ENCODE measurements at places on chromosomes 5 and 9.

GRCh38 chr9:90891308-90892040 lies 89.9 kb downstream of the SYK start:
- no peak for DNase-seq

DNA sequence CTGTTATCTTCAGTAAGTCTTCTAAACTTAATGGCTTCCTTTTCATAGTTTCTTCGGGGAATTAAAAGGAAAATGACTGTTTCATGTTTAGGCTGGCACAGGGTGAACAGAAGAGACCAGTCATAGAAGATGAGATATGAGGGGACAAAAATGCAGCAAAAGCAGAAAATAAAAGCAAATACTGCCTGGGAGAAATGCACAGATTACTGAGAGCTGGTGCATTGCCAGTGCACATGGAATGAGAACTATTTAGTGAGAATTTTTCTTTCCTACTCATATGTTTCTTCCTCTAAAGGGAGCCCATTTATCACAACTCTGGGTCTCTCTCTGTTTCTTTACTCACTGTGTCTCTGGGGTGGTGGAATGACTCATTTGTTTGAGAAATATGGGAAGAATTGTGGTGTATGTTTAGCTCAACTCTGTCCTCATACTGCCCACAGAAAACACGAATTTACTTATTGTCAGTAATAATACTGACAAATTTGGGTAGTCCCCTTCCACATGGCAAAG lies 25.9 kb upstream of the ANKRD55 start:
- DNase-seq, result no peak

- DNase-seq, result no peak
Observed at GRCh38 chr5:86439593-86440110, 178.1 kb upstream of the COX7C start.

DNA sequence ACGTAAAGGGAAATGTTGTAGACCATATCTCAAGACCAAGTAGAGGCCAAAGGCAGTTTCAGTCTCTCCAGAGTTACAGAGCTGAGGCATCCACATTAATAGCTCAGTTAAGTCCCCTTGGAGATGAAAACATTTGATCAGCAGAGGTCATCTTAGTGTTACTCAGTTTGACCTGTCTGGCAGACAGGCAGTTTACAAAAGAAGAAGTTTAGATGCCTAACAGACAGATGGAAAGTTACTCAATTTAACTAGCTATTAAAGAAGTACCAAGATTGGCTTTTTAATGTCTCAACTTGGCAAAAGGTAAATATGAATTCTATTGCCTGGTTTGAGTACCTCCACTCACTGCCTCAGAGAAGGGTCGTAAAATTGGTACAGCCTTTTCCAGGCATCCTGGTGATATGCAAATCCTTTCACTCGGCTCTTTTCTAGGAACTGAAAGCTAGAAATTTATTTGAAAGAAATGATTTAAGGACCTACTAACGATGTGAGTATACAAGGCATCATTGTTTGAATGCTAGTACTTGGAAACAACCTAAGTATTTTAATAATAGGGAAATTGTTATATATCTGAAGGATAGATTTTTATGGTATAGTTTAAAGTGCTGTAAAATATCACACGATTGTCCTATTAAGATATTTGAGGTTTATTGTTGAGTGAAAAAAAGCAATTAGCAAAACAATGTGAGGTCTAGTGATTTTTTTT lies 14.8 kb downstream of the ACO1 start:
- DNase-seq, result no peak

GRCh38 chr9:94511134-94511954 lies 43.5 kb upstream of the PCAT7 start:
- no peak for DNase-seq

- no peak for DNase-seq
Observed at GRCh38 chr5:179257176-179257682, 88.0 kb downstream of the ADAMTS2 start.

GRCh38 chr9:101652601-101653175 lies 57.9 kb upstream of the PPP3R2 start:
- DNase-seq, result no peak

DNA sequence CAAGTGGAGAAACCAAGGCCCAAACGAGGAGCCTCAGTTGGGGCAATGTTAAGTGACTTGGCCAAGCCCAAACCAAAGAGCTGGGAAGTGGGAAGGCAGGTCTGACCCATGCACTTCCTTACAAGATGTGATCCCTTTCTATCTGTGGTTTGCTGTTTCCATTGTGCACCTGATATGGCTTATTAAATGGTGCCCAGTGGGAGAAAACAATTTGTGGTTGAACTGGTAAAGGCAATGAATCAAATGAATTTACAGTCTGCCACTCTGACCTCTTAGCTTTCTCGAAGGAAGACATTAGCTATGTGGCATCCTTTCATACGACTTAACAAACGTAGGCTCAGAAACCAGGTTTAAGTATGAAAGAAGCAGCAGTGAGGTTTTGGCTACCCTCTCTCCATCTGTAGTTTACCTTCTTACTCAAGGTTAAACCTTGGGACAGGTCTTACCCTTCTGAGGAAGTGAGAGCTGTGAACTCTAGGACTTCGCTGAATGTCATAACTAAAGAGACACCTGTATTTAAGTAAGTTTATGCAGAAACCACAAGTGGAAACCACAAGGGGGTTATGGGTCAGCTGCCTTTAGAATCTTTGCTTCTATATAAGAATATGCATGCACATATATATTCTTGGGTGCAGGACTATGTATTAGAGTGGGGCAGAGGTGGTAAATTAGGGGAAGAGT lies 100.5 kb upstream of the SPATA31D4 start:
- DNase-seq, result no peak

GRCh38 chr9:11338130-11338529 lies 725.3 kb upstream of the PTPRD start:
- DNase-seq, result no peak

DNA sequence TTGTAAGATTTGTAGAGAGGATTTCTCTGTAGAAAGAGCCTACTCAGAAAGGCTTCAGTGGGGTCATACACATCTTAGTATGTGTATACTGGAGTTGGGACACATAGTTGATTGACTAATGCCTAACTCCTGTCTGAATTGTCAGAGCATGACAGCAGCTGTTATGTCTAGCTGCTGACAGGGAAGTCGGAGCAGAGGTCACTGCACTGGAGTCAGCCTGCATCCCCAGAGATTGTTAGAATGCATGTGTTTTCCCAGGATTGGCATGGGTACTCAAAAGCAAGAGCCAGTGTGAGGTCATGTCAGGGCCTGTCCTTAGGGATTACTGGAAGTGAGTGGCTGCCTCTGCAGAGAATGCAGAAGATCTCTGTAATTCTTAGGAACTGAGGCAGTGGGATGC lies 82.7 kb downstream of the ITGA1 start:
- no peak for DNase-seq

- DNase-seq, result no peak
Observed at GRCh38 chr5:33588654-33589372, 148.0 kb downstream of the TARS1 start.
